ENCODE measurements at places on chromosomes 11 and 22.

GRCh38 chr11:36360826-36361415 lies 64.8 kb downstream of the PRR5L start:
- DNase-seq, result no peak

DNA sequence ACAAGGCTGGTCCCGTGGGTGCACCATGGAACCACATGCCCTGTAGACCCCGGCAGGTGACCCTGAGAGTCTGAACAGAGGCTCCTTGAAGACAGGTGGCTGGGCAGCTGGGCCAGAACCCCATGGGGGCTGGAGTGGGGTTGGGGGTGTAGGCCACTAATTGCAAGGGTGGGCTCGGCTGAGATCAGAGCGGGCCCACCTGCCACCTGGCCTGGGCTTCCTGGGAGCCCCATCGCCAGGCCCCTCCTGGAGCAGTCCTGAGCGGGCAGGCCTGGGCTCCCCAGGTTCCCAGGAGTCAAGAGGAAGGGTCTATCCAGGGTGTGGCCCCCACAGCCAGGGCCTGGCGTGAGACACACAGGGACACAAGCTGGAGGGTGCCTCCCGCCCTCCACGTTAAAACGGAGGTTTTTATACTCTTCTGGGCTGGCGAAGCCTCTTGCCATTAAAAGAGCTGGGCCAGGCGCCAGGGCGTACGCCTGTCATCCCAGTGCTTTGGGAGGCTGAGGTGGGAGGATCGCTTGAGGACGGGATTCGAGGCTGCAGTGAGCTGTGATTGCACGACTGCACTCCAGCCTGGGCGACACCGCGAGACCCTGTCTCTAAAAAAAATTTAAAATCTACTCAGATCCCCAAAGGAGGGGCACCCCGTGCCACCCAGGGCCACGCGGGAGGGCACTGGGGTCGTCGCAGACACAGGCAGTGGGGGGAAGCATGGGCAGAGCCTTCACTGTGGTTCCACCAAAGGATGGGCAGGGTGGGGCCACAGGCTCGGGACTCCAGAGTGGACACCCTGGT lies 4.8 kb upstream of the TRABD start:
- DNase-seq, result no peak

DNA sequence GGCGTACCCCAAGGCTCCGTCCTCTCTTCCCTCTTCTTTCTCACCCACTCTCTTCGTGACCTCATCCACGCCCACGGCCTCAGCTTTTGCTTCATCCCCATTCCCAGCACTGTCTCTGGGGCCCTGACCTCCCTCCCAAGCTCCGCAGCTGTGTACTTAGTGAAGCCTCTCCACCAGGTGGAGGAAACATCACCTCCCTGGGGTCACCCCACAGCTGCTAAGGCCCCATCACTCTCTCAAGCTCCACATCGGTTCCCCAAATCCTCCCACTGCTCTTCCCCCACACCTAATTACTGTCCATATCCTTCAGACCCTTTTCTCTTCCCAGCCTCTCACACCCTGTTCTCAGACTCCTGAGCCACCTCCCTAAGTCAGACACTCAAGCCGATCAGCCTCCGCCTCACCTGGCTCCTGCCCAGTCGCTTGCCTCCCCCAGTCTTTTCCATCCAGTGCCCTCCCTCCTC lies 7.9 kb upstream of the SYT7 start:
- no peak for DNase-seq

GRCh38 chr11:97229936-97230335 lies 840.1 kb downstream of the JRKL start:
- DNase-seq, result no peak

DNA sequence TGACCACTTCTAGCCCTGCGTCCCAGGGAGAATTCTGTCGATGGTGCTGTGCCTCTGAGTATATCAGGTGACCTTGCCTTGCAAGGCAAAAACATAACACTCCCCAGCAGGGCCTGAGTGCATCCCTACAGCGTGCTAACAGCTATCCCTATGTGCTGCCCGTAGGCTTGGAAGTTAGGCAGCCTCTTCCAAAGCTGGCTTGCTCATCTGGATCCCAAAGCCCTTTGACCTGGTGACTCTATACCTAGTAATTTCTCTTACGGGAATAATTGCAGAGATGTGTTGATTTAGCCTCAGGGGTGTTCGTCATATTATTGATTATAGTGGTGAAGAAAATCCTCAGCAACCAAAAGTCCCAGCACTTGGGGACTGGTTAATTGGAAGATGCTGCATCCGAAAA lies 32.6 kb upstream of the CRYBB3 start:
- DNase-seq, result peak; percentile 16

GRCh38 chr11:125308246-125308645 lies 143.7 kb downstream of the PKNOX2 start:
- DNase-seq, result no peak

- DNase-seq, result no peak
Measured at GRCh38 chr11:75223954-75224643, 16.5 kb upstream of the TPBGL start.

DNA sequence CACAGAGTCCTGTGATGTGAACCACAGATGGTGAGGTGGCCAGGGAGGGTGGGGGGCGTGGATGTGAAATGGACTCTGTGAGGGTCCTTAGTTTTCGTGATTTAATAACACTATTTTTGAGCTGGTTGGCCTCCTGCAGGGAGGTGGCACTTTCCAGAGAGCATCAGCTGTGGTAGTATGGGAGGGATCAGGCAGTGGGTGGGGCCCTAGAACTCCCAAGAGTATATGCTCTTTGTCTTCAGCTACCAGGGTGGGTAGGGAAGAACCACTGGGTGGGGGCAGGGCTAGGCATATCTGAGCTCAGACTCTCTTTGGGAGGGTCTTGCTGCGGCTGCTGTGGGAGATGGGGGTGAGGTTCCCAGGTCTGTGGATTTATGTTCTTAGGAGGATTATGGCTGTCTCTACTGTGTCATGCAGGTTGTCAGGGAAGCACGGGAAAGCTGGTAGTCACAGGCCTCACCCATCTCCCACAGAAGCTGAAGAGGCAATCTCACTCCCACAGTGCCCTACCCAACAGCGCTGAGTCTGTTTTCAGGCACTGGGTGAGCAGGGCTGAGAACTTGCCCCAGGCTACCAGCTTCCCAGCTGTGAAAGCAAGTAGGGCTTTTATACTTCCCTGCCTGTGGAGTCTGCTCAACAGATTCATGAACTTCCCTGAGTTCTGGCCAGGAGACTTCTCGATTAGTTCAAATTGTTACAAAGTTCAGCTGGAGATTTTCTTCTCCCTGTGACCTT lies 47.9 kb upstream of the SNX19 start:
- no peak for DNase-seq

DNA sequence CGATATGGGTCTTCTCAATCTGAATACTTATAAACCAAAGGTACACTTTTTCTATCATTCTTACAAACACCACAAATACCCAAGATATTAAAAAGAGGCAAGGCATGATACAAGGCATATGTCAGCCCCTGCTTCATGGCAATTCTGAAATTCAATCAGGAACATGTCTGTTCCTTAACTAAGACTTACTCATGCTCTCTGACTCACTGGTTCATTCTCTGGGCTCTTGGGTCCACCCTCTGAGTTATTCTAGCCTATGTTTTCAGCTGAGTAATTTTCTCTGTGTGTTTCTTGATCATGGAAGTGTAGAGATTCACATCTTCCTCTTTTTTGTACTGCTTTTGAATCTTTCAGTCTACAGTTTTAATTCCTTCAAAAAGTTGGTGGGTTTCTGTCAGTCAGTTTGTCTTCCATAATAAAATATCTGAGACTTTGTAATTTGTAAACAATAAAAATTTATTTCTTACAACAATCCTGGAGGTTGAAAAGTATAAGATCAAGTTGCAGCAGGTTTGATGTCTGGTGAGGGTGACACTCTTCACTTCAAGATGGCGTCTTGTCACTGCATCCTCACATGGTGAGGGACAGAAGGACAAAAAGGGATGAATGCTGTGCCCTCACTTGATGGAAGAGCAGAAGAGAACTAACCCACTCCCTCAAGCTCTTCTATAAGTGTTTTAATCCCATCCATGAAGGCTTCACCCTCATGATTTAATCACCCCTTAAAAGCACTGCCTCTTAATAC lies 211.7 kb downstream of the FAM76B start:
- no peak for DNase-seq

GRCh38 chr22:40653361-40653760 lies 16.8 kb upstream of the MRTFA start:
- DNase-seq, result no peak

DNA sequence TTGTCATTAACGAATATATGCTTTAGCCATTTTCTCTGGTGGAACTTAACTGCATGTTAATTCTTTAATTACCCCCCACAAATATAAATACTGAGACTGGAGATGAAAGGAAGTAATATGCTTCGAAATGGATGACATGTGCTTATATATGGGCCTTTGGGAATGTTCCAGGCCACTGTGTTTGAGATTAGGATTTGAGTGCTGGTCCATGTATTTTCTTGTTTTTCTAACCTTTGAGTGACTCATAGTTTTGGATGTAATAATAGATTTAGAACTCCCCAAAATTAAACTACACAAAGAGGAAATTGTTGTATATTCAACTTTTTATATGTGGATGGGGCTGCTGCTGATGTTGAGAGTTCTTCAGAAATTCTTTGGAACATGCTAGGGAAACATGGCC lies 54.2 kb downstream of the EXT2 start:
- DNase-seq, result no peak

DNA sequence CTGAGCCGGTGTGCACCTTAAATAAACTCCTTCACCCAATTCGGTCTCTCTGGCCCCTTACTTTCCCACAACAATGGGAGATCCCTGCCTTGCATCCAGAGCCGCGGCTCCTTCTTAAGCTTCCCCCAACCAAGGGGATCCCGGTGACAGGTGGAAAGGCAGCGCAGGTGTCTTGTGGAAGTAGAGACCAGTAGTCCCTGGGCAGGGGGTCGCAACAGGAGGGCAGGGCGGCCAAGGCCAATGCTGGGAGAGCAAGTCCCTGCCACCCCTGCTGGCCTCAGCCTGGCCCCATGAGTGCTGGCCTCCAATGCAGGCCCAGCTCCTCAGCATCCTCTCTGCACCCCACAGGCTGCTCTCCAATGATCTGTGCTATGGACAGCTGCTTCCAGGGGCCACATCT lies 7.9 kb upstream of the SYT12 start:
- no peak for DNase-seq

DNA sequence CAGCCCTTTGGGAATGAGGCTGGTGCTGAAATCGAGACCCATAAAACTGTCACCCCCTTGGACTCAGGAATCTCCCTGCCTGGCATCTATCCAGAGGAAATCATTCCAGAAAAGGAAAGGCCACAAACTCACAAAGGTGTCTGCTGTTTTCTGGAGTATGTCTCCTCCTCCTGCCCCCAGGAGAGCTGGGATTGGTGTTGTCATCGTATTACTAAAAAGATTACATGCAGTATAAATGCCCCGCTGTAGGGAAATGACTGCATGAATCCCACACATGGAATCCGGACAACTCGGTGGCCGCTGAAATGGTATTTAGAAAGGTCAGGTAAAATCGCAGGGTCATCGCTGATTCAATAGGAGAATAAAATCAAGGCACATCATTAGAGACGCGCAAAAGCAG lies 18.9 kb upstream of the RFPL3 start:
- no peak for DNase-seq

DNA sequence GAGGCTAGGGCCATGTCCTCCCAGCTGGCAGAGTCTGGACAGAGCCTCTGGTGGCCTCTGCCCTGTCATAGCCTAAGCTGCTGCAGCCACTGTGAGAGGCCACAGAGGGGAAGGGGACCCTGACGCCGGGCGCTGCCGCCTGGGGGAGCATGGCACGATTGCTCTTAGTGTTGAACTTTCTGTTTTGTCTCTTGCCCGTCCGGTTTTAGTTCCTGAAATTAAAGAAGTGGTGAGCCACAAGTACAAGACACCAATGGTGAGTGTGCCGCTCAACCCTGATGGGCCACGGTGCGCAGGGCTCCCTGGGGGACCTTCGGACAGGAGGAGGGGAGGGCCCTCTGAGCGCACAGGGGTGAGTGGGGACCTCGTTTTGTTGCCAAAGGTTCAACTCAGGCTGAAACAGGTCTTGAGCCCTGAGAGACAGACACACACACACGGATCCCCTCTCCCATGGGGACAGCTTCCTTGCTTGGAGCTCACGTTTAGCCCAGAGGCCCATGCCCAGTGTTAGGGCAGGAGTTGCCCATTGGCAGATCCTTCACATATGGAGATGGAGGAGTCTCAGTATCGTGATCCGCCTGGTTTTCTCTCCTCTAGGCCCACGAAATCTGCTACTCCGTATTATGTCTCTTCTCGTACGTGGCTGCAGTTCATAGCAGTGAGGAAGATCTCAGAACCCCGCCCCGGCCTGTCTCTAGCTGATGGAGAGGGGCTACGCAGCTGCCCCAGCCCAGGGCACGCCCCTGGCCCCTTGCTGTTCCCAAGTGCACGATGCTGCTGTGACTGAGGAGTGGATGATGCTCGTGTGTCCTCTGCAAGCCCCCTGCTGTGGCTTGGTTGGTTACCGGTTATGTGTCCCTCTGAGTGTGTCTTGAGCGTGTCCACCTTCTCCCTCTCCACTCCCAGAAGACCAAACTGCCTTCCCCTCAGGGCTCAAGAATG lies 23.8 kb downstream of the MYBPC3 start:
- no peak for DNase-seq

DNA sequence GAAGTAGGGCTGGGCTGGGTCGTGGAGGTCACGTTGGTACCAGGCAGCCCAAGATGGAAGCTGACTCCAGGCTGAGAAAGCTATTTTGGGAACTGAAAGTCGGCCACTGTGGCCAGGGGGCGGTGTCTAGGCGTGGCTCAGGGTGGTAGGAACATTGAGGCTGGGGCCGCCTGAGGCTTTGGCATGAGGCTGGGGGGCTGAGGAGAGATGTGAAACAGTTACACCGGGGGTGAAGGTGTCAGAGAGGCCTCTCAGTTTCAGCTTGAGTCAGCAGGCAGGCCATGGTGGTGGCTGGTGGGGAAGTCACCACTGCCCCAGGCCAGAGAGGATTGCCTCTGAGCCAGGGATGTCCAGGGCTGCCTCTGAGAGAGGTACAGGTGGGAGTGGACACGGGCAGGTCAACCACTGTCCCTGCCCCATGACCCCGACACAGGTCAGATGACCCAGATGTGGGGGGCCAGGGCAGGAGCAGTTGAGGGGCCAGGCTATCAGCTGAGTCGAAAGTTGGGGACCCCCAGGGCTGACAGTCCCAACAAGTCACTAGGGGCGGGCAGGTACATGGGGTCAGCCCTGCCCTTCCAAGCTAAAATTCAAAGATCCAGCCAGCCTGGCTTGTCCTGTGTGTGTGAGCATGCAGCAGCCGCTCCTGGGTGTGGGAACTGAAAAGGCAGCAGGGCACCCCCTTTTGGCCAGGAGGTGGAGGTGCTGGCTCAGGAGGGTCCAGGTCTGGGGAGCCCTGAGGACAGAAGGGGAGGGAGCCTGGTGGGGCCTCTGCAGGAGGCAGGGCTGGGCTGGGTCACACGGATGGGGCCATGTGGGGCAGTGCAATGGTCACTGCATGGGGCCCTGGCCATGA lies 7.2 kb downstream of the KCNK7 start:
- peak; percentile 64 for DNase-seq

GRCh38 chr11:128448200-128448886 lies 139.0 kb downstream of the ETS1 start:
- peak; percentile 84 for DNase-seq

- DNase-seq, result no peak
Measured at GRCh38 chr11:117182551-117182935, 4.0 kb downstream of the SIDT2 start.

DNA sequence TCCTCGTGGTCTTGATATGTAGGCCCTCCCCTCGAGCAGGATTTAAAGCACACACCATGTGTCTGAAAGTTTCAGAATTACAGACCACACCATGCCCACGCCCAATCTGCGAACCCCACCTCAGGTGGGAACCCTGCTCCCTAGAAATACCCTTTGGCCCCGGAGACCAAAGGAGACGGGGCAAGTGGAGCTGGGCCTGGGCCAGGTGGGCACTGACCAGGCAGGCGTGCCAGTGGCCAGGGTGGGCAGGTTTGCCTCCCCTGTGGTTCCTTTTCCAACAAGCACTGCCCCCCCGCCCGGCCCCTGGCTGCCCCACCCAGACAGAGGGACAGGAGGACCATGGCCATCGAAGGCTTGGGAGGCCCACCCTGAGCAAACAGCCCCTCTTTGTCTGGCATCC lies 400.4 kb downstream of the TBC1D22A start:
- DNase-seq, result no peak

Measured in Calu3 (cell line).